ENCODE measurements at places on chromosomes 11 and 22.

GRCh38 chr11:134390706-134391569, 21.1 kb downstream of the B3GAT1 start:
- no peak for DNase-seq

DNA sequence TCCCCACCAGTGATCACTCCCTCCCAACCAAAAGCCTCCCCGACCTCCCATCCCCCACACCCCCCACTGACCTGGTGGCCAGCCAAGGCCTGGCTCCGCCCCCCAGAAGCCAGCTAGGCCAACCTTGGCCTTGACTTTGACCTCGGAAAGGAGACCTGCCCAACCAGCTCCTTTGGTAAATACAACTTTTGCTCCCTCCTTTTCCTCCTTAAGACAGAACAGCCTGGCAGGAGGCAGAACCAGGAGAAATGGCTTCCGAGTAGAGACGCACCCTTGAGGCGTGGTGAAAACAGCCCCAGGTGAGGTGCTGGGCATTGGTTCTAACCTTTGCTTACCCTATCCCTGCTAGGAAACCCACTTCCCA, 27.0 kb downstream of the PLEKHA7 start:
- no peak for DNase-seq

GRCh38 chr11:86459682-86460460, 85.2 kb downstream of the CCDC81 start:
- no peak for DNase-seq

DNA sequence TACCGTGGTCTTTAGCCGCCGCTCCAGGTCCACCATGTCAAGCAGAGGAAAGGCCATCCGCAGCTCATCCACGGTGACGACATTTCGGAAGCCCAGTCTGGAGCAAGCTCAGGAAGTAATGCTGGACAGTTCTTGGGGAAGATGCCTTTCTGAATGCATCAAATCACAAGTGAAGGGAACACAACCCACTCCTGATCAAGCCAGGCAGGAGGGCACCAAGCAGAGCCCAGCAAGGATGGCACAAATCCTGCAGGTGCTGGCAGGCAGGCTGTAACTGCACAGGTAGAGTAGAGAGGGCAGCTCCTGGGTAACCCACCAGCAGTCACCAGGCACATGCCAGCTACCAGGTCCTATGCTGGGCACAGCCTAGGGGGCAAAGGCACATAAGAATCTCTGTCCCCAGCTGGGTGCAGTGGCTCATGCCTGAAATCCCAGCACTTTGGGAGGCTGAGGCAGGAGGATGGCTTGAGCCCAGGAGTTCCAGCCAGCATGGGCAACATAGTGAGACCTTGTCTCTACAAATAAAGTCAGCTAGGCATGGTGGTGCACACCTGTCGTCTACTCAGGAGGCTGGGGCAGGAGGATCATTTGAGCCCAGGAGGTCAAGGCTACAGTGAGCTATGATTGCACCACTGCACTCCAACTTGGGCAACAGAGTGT, 13.9 kb downstream of the HDHD5 start:
- no peak for DNase-seq

- no peak for DNase-seq
These were observed 2.3 kb upstream of the SLC22A12 start for GRCh38 chr11:64588701-64589100.

GRCh38 chr11:44596525-44597276, 31.2 kb downstream of the CD82 start:
- no peak for DNase-seq

DNA sequence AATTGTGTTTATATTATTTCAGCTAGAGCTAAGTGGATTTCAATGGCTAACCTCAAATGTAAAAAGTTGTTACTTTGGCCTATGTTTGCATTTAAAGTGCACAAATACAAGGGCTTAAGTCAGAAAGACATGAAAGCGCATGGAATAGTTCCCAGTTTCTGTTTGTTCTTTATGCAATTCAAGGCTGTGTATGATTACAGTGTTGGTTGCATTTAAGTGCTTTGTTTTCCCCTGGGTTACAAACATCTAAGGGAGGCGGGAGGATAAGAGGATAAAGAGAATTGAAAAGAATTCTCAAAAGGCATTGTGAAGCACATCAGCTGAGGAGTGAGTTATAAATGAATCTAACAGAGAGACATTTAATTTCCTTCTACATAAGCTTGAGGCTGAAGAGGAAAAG, 453.4 kb downstream of the NTM start:
- no peak for DNase-seq

DNA sequence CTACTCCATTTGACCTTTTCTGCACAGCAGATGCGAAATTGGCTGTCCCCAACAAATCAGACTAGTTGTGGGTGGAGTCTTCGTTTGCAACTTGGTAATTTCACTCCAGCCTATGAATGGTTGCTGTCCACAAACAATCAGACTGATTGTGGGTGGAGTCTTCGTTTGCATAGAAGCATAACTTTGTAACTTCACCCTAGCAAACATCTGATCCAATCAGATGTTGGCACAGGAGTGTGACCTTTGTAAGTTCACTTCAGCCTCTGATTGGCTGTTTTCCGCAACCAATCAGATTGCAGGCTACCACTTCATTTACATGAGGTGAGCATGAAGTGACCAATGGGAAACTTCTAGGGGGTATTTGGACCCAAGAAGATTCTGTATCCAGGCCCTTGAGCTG, 16.3 kb upstream of the CABP2 start:
- no peak for DNase-seq

DNA sequence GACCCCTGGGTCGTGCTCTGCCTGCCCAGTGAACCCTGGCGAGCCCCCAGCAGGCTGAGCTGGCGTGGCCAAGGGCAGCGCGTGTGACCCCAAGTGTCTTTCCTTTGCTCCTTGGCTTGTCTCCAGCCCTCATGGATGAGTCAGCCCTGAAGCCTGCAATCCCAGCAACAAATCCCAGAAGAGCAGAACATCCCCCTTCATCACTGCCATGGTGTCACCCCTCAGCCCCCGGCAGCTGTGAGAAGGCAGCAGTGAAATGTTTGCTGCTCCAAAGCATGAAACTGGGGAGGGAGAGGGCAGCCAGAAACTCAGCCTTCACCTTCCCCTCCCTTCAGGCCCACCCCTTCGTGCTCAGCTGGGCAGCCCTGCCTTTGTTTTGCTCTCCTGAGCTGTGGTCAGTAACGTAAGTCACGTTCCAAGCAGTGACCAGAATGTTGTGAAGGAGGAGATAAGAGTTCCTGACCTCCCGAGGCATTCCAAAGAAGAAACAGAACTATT, 29.8 kb downstream of the ADAMTS15 start:
- no peak for DNase-seq

DNA sequence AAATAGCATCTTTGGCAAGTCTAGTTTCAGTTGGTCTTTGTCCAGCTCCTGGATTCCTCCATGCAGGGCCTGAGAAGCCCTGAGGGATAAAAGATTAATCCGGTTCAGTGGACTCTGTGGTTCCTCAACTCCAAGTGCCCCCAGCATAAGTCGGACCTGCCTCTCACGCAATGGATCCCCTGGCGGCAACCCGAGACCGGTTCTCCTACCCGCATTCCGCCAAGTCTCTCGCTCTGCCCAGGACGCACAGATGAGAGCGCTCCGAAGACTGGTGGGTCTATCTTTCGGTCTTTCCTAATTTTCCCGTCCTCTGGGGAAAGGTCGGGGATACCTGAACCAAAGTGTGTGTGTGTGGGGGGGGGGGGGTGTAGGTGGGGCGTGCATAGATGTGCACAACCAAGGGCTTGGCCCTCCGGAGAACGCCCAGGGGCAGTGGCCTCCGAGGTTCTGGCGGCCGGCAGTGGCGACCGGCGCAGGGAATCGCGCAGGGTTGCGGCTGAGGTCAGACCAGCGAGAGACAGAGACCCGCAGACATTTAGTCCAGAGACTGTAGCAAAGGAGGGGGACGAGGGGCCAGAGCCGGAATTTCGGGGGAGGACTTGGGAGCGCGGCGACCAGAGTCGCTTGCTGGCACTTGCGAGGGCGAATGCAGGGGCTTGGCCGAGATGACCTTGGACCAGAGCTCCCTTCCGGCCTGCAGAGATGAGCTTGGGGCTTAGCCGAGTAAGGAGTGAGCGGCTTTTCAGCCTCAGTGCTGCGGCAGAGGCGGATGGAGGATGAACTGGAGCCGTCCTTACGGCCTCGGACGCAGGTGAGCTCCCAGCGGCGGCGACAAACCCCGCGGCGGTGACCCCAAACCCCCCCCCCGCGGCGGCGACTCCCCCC, 712 bp upstream of the SLC2A11 start:
- no peak for DNase-seq

- no peak for DNase-seq
These were observed 8.3 kb downstream of the SLC37A2 start for GRCh38 chr11:125071435-125071834.

DNA sequence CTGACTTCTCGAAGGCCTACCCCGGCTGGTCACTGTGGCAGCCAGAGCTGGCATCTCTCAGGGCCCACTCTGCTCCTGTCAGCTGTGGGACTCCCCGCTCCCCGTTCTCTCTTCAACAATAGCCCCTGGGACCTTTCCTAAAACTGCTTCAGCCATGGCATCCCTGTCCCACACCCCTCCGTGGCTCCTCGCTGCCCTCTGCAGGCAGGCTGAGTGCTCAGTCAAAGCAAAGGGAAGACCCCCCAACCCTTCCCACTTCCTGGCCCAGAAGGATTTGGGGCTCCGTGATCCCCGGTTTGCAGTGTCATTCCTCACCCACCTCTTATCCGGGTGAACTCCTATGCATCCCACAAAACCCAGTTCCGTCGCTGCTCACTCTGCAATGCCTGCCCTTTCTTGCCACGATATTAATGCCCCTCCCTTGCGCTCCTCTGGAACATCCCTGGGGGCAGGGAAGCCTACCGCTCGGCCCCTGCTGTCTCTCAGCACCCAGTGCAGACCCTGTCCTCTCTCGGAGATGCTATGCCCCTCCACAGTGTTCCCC, 1.6 kb upstream of the TH start:
- DNase-seq, result no peak

DNA sequence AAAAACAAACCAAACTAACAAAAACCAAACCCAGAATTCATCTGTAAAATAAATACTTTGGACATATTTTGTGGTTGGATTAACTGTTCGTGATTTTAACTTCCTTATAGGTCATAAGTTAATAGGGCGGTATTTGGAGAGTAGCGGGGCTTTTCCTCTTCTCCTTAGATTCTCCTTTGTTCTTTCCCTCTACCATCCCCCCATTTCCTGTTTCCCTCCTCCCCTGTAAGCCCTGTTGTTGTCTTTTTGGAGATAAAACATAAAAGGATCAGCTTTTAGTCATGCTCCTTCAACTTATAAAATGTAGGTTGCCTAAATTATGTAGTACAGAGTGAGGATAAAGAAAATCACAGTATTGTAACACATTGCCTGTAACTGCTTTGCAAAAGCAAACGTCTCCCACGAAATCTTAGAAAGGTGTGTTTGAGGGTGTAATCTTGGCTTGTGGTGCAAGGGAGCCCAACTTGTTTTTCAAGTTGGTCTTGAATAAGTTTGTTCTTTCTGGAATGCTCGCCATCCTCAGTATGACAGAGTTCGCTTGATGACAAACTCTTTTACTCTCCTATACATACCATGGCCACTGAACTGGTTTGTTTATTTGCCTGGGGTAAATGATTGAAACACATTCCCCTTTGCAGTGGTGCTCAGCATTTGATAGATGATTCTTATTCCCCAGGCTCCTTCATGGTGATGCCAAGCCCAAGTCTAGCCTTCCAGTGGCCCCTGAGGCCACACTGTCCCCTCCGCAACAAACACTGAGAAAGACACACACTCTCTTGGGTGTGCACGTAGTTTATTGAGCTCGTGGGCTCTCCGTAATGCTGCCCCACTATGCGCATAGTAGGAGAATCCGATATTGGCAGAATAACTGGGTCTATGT, 49.4 kb downstream of the TEAD1 start:
- DNase-seq, result no peak

GRCh38 chr11:3153291-3153861, 11.7 kb downstream of the OSBPL5 start:
- no peak for DNase-seq

- no peak for DNase-seq
These were observed 23.7 kb downstream of the ADAMTS8 start for GRCh38 chr11:130404727-130405126.

- DNase-seq, result no peak
These were observed 214.5 kb downstream of the BARX2 start for GRCh38 chr11:129590030-129590752.

- no peak for DNase-seq
These were observed 10.8 kb upstream of the MSANTD4 start for GRCh38 chr11:106032861-106033260.

GRCh38 chr22:40178417-40179409, 988 bp downstream of the TNRC6B start:
- no peak for DNase-seq

DNA sequence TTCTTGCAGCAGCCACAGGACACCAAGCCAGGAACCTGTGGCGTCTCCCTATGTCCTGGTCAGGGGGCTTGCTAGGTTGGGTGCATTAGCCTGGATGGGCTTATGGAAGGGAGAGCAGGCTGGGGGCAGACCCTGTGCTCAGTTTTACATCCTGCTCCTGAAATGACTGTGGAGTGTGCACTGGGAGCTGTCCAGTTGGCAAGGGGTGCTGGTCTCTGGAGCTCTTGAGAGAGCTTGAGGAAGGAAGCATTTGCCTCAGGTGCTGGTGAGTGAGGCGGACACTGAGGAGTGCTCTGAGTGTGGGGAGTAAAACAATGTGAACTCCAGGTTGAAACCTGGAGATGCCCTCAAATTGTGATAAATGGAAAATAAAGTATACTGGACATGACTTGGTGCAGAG, 3.4 kb downstream of the SCGB1D4 start:
- no peak for DNase-seq

GRCh38 chr11:114033572-114033971, 25.9 kb upstream of the ZBTB16 start:
- no peak for DNase-seq
